ENCODE measurements at places on chromosomes 7 and 10. TPM values are rescaled to one million over a fixed set of nuclear protein-coding genes. Genes with fewer than 3 reads are reported as not detected.

CPXM2 gene
- 3.3 TPM for total RNA-seq

ATAD1 gene
- total RNA-seq: 16.5 TPM

C10orf105 gene
- total RNA-seq: not detected

TUBAL3 gene
- total RNA-seq: not detected

MRPL32 gene
- 27.2 TPM for total RNA-seq

ZNF316 gene
- total RNA-seq: 12.0 TPM

CSGALNACT2 gene
- total RNA-seq: 7.5 TPM

CNNM1 gene
- total RNA-seq: under 0.01 TPM

LIMK1 gene
- total RNA-seq: 48.9 TPM

TFR2 gene
- total RNA-seq: 1.2 TPM

APBB1IP gene
- total RNA-seq: 2.4 TPM

TSPAN12 gene
- total RNA-seq: 6.3 TPM

ASB15 gene
- not detected for total RNA-seq

BAZ1B gene
- 47.9 TPM for total RNA-seq

UCN3 gene
- not detected for total RNA-seq

SLC13A1 gene
- not detected for total RNA-seq

CAV2 gene
- 271 TPM for total RNA-seq

OR2A12 gene
- not detected for total RNA-seq

DYNC1I1 gene
- 1.6 TPM for total RNA-seq

Data from placental epithelial cell (primary cell).